ENCODE measurements at places on chromosomes 2 and 18.

DNA sequence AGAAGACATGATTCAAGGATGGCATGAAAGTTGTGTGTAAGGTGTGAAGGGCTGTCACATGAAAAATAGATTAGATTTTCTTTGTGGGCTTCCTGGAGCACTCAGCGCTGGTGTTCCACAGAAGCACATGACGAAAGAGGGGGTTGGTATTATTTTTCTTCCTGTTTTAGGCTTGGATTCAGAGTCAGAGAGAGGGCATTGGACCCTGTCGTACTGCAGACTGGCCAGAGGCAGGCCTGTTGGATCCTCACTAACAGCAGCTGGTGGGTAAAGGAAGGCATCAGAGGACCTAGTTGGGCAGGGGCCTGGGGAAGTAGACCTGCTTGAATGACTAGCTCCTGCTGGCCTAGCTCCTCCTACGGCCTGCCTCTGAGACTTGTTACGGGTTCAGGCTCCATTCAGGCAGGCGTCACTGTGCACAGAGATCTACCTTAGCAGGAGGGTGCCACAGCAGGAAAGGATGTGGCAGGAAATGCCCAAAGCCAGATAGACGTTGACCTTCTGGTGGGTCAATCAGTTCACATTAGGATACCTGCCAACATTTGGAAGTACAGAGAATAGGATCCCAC lies 13.1 kb downstream of the CTLA4 start:
- DNase-seq: no peak

- DNase-seq: no peak
These were observed 73.6 kb downstream of the ST6GAL2 start for GRCh38 chr2:106812383-106812782.

DNA sequence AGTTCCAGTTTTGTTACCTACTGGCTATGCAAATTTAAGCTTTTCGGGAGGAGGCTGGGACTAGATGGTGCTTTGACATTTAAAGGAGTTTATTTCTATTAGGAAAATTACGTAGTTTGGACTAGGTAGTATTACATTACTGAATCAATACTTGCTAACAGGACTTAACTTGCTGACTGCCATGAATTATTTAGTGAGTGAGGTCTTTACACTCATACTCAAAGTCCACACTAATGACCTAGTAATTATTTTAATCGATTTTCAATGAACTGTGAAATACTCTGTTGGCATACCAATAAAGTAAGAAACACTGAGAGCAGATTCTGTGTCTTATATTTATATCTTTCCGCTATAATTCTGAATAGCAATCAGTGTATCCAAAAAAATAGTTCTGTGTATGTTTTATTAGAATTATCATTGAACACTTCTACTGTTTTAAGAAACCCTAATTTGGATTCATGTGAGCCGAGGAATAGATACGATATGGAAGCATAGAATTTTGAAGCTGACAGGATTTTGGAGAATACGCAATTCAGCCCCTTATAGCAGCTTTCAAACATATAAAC lies 55.0 kb downstream of the CHST9 start:
- DNase-seq: no peak

DNA sequence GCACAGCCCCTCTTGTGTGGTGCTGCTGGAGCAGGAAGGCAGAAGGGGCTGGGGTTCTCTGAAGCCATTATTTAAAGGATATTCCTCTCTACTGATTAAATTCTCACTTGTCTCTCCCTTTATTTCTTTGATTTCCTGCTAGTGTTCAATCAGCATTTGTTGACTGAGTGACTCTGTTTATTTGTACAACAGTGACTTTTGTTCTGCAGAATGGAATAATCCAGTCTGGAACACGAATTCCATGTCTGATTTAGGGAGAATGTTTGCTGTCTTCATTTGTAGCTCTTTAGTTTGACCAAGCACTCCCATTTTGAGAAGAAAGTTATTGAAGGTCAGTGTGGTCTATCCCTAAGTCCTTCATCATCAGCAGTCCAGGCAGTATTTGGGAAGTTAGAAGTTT lies 141.2 kb downstream of the SETBP1 start:
- DNase-seq: no peak

DNA sequence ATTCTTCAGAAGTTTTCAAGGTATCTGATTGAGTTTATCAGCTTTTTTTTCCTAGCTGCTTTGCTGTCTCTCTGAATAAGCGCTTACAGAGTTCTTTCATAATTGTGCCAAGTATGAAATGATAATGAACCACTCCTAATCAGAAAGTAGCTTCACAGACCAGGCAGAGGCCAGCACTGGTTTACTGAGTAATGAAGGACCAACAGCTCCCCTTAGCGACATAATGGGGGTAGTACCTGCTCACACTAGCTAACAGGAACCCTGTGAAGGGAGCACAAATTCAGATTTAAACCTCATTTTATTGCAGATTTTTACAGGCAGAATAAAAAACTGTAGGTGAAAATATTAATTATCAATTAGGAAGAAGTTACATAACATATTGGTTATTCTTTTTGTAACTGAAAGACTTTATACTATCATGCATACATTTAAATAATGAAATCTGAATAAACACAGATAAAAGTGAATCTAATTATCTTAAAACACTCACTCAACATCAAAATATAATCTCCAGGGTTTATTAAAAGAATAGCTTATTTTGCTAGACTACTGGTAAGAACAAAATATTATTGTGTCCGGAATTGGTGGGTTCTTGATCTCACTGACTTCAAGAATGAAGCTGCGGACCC lies 53.7 kb upstream of the LRRC30 start:
- no peak for DNase-seq

- DNase-seq: no peak
These were observed 20.5 kb downstream of the PDIA6 start for GRCh38 chr2:10792001-10792634.

DNA sequence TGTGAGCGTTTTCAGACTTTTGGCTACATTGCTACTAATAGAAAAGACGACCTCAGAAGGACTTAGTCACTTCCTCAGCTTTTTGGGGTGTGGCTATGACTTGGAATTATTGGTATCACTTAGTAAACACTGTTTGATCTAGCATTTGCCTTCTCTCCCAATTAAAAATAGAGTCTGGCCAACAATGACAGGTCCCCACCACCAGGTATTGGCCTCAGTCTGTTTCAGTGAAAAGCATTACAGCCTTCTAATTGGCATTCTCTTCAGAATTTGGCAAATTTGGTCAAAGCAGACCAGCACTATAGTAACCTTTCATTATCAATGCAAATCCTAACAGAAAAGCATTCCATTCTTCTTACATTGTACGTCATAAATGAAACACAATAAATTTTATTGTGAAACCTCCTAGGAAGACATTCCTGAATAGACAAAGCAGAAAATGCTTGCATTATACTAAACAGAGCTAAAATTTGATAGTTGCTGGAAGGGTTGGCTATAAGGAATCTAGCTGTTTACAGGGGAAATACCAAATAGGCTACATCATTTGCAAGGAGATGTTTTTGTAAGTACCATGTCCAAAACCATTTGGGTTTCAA lies 613.9 kb downstream of the IRS1 start:
- DNase-seq: no peak

All from RWPE2 (cell line).